HFFc6 (cell line): ENCODE measurements at places on chromosomes 7 and 10.

DNA sequence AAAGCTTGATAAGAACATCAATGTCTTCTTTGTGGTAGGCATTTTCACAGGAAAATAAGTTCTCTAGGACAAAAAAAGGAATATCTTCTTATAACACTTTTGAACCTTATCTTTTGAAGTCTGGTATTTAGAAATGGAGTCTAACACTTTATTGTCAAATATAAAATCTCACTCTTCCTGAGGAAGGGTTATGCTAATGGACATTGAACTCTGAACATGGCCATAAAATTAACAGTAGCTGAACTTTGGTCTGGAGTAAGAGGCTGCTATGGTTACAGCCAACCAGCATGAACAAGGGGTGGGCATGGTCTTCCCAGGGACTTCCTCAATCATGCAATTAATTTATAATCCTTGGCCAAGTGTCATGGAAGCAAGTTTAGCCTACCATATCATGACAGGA is at the start of gene CLRN3:
CLRN3 (minus strand) TSS at position 199 of the 400 bp plus-strand sequence; CDS start at position 42, 157 bp downstream.
- DNase-seq, result no peak

- DNase-seq, result no peak
Observed at GRCh38 chr7:36810489-36810888, 86.2 kb upstream of the AOAH start.

DNA sequence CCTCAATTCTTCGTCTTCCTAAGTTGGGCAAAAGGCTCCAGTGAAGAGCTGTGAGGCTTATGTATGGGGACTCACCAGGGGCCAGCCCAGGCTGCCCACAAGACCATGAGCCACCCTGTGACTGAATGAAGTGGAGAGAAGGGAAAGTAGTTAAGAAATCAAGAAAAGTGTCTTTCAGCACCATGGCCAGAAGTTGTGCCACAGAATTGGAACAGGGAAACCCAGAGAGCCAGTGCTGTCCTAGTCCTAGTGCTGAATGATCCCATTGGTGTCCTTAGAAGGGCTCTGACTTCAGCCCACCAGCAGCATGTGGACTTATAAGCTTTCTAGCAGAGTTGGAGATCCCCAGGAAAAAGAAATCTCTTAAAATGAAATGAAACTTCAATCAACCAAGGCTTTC is 37.0 kb upstream of the CCSER2 start:
- DNase-seq, result peak; percentile 45

GRCh38 chr10:16520900-16521299 is 779 bp downstream of the C1QL3 start:
- DNase-seq, result no peak

DNA sequence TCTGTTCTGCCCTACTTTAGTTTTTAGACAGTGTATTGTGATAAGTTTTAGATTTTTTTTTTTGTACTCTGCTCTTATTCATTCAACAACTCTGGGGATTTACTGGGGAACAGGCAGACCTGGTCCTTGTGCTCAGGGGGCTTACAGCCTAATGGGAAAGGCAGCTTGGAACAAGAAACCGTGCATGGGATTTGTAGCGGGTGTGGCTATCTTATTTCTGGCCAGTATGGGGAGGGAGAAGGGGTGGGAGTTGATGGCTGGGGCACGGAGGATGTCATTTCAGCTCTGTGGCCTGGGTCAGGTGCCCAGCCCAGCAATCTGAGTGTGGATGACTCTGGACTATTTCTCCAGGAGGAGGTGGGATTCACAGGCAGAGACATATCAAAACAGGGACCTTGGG is 47.0 kb downstream of the GRK5 start:
- DNase-seq, result no peak

GRCh38 chr7:114354306-114354705 is 60.3 kb upstream of the FOXP2 start:
- DNase-seq, result no peak

GRCh38 chr10:50281967-50282522 is 30.7 kb upstream of the ASAH2 start:
- DNase-seq, result no peak

GRCh38 chr7:151963895-151964870 is 7.9 kb downstream of the GALNTL5 start:
- no peak for DNase-seq

- DNase-seq, result no peak
Observed at GRCh38 chr10:4673279-4674040, 152.5 kb upstream of the AKR1E2 start.

DNA sequence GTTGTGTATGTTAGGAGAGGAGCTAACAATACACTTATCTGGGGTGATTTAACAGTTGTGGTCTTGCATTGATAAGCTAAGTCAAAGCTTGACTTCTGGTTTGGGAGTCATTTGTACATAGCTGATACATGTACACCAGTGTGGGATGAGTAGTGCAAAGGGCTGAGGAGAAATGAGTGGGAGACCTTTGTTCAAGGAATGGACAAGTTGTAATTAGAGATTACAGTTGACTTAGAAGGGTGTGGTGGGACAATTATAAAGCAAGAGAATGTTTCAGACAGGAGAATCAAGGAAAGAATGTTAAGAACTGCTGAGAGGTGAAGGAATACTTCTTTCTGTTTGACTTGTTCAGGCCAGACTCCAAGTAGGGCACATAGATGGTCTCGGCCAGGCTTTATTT is 209.7 kb upstream of the STEAP4 start:
- DNase-seq, result no peak

- no peak for DNase-seq
Observed at GRCh38 chr10:11687779-11688447, 54.3 kb upstream of the ECHDC3 start.

GRCh38 chr10:8416192-8416701 is 361.8 kb downstream of the GATA3 start:
- no peak for DNase-seq

- DNase-seq, result peak; percentile 65
Observed at GRCh38 chr7:39686261-39686924, 63.0 kb downstream of the RALA start.

GRCh38 chr10:112471878-112472487 is 25.0 kb downstream of the VTI1A start:
- DNase-seq, result peak; percentile 45
